ENCODE measurements at places on chromosomes 1 and 21.

GRCh38 chr1:1199961-1200875 lies 6.2 kb downstream of the TNFRSF18 start:
- no peaks in the 10 kb centered on the region for H3K4me1 ChIP-seq
- H3K27me3 ChIP-seq, result peaks cover 64% of the 10 kb centered on the region
- H3K27ac ChIP-seq, result no peak overlapping the region
- H3K36me3 ChIP-seq, result no peaks in the 10 kb centered on the region

GRCh38 chr1:233635765-233636502 lies 22.0 kb downstream of the KCNK1 start:
- H3K4me3 ChIP-seq, result no peak overlapping the region
- DNase-seq, result no peak
- no peak overlapping the region for H3K27ac ChIP-seq
- H3K36me3 ChIP-seq, result no peaks in the 10 kb centered on the region
- H3K27me3 ChIP-seq, result no peaks in the 10 kb centered on the region

- no peak overlapping the region for H3K4me3 ChIP-seq
- H3K27me3 ChIP-seq, result no peaks in the 10 kb centered on the region
- H3K4me1 ChIP-seq, result no peaks in the 10 kb centered on the region
- DNase-seq, result no peak
- H3K27ac ChIP-seq, result no peak overlapping the region
These were observed 253.1 kb upstream of the IRF2BP2 start for GRCh38 chr1:234862944-234863515.

- DNase-seq, result no peak
- H3K4me1 ChIP-seq, result peaks cover 16% of the 10 kb centered on the region
- H3K4me3 ChIP-seq, result no peak overlapping the region
- no peaks in the 10 kb centered on the region for H3K27me3 ChIP-seq
These were observed 5.4 kb upstream of the NUAK2 start for GRCh38 chr1:205326812-205327466.

DNA sequence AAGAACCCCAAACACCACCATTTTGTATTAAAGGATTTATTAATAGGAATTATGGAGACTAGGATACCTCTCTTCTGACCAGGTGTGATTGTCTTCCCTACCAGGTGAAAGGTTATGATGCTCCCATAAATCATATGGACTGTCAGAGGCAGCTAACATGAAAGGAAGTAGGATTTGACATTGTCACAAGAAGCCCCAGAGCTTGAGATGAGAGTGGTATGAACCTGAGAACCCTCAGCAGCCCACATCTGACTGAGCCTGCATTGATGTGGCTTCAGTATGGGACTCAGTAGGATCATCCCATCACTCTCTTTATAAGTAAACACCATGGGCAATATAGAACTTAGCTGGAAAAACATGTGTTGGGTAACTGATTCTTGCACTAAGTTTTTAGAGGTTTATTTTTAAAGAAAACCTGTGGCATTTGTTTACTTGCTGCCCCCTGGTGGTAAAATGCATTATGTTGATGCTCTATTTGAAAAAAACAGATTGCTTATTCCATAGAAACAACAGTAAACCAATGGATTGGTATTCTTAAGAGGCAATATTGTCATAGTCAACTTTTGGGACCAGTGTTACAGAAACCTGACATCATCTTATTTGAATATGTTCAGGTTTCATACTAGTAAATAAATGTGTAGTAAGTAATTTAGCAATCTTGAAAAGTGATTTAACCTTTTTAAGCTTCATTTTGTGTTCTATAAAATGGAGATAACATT lies 16.6 kb upstream of the CACYBP start:
- H3K27me3 ChIP-seq, result no peaks in the 10 kb centered on the region
- no peak overlapping the region for H3K4me3 ChIP-seq

DNA sequence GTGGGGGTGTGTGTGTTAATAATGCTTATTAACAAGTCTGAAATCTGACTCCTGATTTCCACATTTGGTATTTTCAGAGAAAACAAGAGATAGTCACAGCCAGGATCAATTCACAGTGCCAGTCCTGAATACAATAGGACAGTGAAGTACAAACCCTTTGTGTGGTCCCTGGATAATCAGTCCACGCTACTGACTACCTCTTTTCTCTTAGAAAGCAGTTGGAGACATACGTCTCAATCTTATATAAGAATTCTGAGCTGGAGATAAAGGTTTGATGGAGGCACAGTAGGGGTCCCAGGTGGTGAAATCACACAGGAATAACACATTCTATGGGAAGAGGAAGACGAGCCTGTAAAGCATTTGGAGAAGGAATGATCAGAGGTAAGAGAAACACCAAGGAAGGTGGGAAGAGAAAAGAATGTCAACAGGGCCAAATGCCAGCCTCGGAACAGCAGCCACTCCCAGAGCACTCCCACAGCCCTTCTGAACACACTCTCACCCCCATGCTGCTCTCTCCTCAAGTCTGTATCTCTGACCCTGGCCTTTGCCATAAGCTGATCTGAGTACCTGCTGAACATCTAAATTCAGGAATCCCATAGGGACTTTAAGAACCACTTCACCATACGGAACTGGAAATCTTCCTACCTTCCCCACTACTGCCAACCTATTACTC lies 48.6 kb downstream of the TRAF5 start:
- H3K36me3 ChIP-seq, result no peaks in the 10 kb centered on the region
- no peaks in the 10 kb centered on the region for H3K27me3 ChIP-seq
- peaks cover 30% of the 10 kb centered on the region for H3K4me1 ChIP-seq

DNA sequence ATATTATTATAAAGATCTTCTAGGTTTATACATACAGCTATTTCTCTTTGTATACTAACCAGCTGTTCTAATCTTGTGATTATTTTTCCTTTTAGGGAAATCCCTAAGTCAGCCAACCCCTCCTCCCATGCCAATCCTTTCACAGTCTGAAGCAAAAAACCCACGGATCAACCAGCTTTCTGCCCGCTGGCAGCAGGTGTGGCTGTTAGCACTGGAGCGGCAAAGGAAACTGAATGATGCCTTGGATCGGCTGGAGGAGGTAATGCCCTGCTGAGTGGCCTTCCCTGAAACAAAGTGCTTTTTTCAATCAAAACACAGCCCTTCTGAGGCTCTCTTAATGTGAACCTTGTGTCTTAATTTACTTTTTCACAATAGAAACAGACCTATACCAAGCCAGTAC lies 32.4 kb upstream of the BMP8A start:
- H3K27me3 ChIP-seq, result no peaks in the 10 kb centered on the region
- H3K36me3 ChIP-seq, result peaks cover 16% of the 10 kb centered on the region
- H3K4me1 ChIP-seq, result no peaks in the 10 kb centered on the region

GRCh38 chr1:167567663-167568062 lies 14.1 kb upstream of the CREG1 start:
- DNase-seq, result no peak
- H3K36me3 ChIP-seq, result no peaks in the 10 kb centered on the region
- H3K27ac ChIP-seq, result no peak overlapping the region
- H3K27me3 ChIP-seq, result no peaks in the 10 kb centered on the region
- no peak overlapping the region for H3K4me3 ChIP-seq

DNA sequence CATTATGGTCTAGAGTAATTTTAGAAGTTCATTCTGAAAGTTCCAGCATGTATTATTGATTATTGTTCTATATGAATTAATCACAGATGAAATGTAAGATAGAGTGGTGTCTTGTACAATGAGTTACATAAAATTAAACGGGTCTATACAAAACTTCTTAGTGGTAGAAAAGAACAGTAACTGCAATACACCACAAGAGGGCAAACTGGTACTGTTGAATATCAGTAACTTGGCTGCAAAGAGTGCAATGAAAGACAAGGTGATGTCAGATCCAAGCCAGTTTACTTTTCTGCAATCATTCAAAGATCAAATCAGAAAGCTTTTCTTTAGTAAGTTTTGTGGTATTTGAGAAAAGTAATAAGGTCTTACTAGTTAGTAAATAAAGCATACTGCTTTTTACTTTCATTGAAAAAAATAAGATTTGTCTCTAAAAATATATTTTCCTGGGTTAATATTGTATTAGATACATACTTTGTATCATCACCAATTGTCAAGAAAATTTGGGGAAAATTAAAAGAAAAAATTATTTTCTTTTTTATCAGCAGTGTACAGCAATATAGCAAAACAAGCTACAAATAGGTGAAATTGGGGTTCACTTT lies 66.4 kb upstream of the BTG3 start:
- no peak overlapping the region for H3K27ac ChIP-seq
- no peaks in the 10 kb centered on the region for H3K36me3 ChIP-seq
- peak; percentile 72 for DNase-seq
- no peaks in the 10 kb centered on the region for H3K4me1 ChIP-seq
- H3K4me3 ChIP-seq, result no peak overlapping the region
- no peaks in the 10 kb centered on the region for H3K27me3 ChIP-seq

DNA sequence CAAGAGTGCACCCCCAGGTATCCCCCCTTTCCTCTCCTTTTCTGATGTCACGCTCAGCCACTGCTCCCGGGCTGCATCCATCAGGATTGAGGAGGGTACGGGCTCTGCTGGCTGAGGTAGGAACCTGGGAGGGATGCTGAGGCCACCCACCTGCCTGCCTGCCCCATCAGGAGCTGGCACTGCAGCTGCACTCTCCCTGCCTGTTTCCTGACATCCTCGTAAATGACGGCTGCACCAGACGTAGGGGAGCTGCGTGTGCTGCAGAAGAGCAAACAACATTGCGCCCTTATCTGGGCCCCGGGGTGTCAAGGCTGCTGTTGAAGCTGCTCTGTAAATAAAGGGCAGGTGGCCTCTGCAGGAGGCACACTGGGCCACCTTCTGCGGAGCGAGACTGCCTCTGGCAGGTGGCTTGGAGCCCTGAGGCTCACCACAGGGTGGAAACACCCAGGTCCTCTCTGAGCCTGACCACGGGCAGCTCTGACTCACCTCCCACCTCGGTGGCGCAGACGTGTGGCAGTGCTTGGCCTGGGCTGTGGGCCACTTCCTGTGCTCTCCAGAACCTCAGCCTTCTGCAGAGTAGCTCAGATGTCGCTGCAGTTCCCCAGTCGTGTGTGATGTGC lies 30.9 kb downstream of the SNAP47 start:
- peaks cover 6% of the 10 kb centered on the region for H3K36me3 ChIP-seq
- H3K4me1 ChIP-seq, result peaks cover 21% of the 10 kb centered on the region
- H3K4me3 ChIP-seq, result no peak overlapping the region
- no peak overlapping the region for H3K27ac ChIP-seq
- DNase-seq, result no peak

DNA sequence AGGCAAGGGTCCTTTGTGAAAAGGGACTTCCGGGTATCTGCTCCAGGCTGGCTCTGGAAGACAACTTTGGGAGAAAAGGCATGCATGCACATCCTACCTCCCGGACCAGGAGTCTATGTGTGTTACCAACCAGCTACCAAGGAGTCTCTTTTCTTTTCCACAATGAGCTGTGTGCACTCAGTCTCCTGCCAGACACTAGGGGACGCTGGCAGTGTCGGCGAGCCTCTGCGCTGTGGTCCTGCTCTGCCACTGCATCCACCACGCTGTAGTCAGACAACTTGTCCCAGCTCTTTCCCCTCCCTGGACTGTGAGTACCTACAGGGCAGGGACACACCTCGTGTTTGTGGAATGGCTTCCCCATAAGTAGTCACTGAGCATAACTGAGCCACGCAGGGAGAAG lies 5.1 kb upstream of the SSR2 start:
- no peaks in the 10 kb centered on the region for H3K36me3 ChIP-seq
- no peak overlapping the region for H3K27ac ChIP-seq
- no peak for DNase-seq
- no peak overlapping the region for H3K4me3 ChIP-seq
- no peaks in the 10 kb centered on the region for H3K27me3 ChIP-seq

- H3K4me3 ChIP-seq, result no peak within 1 kb of the TSS
- no peak within 1 kb of the TSS for H3K27ac ChIP-seq
- no peaks in the 10 kb centered on the region for H3K4me1 ChIP-seq
- no peaks in the 10 kb centered on the region for H3K27me3 ChIP-seq
- no peak for DNase-seq
These were observed at the start of gene ERICH3 for GRCh38 chr1:74673351-74674111. Gene ERICH3, minus strand, starts transcription at chr1:74673792. Its CDS starts 273 bp downstream, at chr1:74673519.

DNA sequence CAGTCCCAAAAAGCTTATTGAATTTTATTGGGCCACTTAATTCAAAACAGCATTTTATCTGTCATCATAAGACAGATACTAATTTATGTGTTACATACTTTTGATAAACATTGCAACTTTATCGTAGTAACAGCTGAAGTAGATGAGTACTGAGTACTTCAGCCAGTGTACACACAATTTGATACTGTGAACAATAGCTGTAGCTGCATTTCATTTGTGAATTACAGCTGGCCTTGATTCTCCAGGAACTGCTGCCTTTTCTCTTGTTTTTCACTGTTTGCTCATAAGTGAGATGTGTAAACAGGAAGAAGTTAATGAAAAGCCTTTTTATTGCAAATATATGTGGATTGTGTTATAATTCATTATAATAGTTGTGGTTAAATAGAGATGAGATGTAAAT lies 10.2 kb downstream of the UAP1 start:
- H3K4me3 ChIP-seq, result no peak overlapping the region
- no peak for DNase-seq
- H3K36me3 ChIP-seq, result peaks cover 8% of the 10 kb centered on the region

GRCh38 chr1:24085546-24085945 lies 26.4 kb downstream of the MYOM3 start:
- H3K4me1 ChIP-seq, result no peaks in the 10 kb centered on the region
- no peaks in the 10 kb centered on the region for H3K36me3 ChIP-seq
- no peak overlapping the region for H3K27ac ChIP-seq
- DNase-seq, result no peak

- H3K27me3 ChIP-seq, result no peaks in the 10 kb centered on the region
- H3K36me3 ChIP-seq, result no peaks in the 10 kb centered on the region
- H3K4me3 ChIP-seq, result no peak overlapping the region
- no peak for DNase-seq
- no peak overlapping the region for H3K27ac ChIP-seq
These were observed 45.8 kb downstream of the TTC39A start for GRCh38 chr1:51284487-51284954.

DNA sequence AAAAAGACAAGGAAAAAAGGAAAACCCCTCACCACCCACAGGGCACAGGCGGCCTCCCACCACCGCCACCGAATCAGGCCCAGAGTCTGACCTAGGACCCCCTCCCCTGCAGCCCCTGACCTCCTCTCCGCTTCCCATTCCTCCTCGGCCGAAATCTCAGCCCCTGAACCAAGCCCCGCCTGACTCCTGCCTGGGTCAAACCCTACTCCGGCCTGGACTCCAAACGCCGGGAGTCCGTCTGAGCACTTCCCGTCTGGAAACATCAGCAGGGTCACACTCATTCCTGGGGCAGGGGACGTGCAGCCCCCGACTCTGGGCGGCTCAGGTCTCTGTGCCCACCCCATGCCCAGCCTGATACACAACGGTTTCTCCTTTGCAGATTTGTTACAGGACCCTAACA lies 26.4 kb upstream of the SUMO3 start:
- peaks cover 76% of the 10 kb centered on the region for H3K27me3 ChIP-seq
- H3K27ac ChIP-seq, result no peak overlapping the region
- H3K36me3 ChIP-seq, result no peaks in the 10 kb centered on the region
- no peaks in the 10 kb centered on the region for H3K4me1 ChIP-seq

- H3K4me3 ChIP-seq, result no peak overlapping the region
- no peaks in the 10 kb centered on the region for H3K36me3 ChIP-seq
- H3K27me3 ChIP-seq, result no peaks in the 10 kb centered on the region
- DNase-seq, result no peak
These were observed 105.7 kb upstream of the VAV3 start for GRCh38 chr1:108070662-108071061.
